ENCODE measurements at places on chromosomes 5 and 9.

GRCh38 chr9:33101104-33101951 is 24.9 kb upstream of the SMU1 start:
- no peak for DNase-seq

DNA sequence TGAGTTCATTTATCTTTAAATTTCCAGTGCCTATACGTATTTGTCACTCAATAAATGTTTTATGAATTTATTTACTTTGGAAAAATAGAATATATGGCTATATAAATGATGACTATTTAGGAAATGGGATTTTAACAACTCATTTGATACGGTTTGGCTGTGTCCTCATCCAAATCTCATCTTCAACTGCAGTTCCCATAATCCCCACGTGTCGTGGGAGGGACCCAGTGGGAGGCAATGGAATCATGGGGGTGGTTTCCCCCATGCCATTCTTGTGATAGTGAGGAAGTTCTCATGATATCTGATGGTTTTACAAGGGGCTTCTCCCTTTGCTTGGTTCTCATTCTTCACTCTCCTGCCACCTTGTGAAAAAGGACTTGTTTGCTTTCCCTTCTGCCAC is 187.6 kb upstream of the EFNA5 start:
- no peak for DNase-seq

- no peak for DNase-seq
These were observed 173.5 kb upstream of the FBXL7 start for GRCh38 chr5:15326471-15326870.

DNA sequence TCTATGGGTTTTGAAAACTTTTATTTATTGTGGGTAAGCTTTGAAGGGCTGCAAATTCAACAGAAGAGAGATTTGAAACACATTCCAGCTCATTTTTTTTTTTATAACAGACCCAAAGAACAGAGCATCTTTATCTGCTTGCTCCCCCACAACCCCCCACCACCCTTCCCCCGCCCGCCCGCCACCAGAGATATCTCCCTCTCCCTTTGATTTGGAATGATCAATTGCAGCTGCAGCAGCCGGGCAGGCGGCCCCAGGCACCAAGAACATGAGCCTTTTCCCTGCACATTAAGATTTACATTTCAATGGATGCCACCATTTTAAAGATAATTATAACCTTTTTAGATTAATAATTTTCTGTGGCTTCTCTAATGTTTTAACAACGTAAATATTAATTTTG is 510.9 kb downstream of the ZNF608 start:
- DNase-seq, result no peak

GRCh38 chr5:87156631-87157030 is 111.1 kb upstream of the RASA1 start:
- no peak for DNase-seq

- DNase-seq, result no peak
These were observed 583.0 kb upstream of the WWC1 start for GRCh38 chr5:167708449-167708848.

GRCh38 chr9:86298873-86299272 is 16.5 kb upstream of the ISCA1 start:
- no peak for DNase-seq

DNA sequence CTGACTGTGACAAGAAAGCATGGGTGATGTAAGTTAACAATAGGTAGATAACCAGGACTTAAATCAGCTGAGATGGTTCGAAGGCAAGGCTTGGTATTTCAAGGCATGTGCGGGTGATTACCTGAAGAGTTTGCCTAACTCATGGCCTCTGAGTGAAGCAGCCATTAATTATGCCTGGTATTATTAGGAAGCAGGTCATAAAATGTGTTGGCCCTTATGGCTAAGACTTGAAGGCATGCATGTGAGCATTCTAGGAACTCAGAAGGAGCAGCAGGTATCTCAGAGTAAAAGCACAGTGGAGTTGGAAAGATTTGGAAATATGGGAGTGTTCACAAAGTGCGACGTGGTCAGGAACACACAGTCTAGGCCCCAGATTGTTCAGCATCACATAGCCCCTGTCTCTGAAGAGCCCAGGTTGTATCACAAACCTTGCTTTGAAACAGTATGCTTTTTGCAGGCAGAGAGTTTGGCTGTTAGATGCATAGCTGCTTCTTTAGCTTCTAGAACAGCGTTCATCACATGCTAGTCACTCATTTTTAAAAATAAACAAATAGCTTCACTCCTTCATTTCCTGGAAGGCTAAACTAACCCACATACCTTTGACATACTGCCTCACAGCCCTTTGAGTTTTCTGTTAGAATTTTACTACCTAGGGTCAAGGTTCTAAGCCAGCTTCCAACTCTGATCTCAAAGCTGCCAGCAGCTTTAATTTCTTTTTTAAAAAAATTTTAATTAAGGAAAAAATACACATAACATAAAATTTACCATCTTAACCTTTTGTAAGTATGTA is 2.1 kb downstream of the HEXB start:
- no peak for DNase-seq

DNA sequence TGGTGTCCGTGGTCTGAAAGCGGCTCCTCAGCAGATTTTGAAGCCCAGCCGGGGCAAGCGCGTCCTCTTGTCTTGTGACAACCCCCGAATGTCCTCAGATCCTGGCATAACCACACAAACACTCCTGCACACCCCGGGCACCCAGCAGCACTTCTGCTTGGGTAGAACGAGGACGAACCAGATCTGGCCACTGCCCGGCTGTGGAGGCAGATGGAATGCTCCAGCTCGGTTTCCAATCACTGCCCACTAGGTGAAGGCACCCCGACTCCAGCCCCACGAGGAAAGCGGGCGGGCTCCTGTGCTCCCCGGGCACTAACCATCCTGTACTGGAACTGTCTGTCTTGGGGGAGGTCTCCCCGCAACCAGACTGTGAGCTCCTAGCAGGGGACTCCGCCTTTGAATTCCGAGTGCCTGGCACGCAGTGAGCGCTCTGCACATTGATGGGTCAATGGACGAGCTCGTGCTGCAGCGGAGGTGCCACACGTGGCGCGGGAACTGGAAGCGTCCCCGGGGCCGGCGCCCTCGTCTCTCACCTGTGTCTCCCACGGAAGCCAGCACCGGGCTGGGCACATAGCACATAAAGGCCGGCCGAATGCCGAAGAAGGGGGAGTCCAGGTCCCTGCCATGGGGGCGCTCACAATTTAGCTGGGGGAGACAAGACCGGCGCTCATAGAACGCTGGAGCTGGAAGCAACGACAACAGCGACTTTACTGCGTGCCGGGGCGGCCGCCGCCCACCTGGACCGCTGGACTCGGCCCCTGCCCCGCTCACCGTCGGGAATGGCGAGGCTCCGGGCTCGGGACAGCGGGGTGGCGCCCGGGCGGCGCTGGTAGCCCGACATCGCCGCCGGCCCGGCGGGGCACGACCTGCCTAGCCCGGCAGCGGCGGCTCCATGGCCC is 608 bp downstream of the ENTR1 start:
- DNase-seq, result no peak

- no peak for DNase-seq
These were observed 5.7 kb downstream of the SLC6A3 start for GRCh38 chr5:1439388-1440097.

- no peak for DNase-seq
These were observed 39.0 kb upstream of the TARS1 start for GRCh38 chr5:33401482-33402390.

GRCh38 chr9:82149501-82149946 is 161.0 kb downstream of the SPATA31D1 start:
- DNase-seq, result no peak

GRCh38 chr9:126454795-126455194 is 128.2 kb downstream of the MVB12B start:
- DNase-seq, result no peak

DNA sequence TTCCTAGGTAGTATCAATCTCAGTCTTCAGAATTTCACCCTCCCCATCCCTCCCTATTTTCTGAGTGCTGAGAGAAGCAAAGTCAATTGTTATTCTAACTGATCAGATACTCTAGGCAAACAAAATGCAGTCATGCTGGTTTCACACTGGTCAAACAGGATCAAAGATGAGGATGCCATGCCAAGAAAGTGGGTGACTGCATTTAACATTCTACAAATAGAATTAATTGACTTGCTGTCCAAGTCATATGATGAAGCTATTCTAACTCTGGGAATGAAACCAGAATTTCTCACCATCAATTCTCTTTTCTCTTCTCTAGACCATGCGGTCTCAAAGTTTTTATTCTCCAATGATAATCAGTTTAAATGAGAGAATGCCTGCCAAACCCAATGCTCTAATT is 112.5 kb downstream of the CTNND2 start:
- no peak for DNase-seq

DNA sequence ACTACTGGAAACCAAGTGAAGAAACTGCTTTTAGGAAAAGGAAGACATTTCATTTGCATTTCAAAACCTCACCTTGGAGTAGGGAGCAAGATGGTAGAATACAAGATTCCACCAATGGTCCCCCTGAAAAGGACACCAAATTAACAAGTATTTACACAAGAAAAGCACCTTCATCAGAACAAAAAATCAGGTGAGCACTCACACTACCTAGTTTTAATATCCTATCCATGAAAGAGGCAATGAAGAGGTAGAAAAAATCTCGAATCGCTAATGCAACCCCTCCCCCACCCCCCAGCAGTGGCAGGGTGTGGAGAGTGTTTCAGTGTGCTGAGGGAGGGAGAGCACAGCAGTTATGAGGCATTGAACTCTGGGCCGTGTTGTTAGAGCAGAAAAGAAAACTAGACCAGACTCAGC is 1397.0 kb upstream of the C9orf72 start:
- no peak for DNase-seq

DNA sequence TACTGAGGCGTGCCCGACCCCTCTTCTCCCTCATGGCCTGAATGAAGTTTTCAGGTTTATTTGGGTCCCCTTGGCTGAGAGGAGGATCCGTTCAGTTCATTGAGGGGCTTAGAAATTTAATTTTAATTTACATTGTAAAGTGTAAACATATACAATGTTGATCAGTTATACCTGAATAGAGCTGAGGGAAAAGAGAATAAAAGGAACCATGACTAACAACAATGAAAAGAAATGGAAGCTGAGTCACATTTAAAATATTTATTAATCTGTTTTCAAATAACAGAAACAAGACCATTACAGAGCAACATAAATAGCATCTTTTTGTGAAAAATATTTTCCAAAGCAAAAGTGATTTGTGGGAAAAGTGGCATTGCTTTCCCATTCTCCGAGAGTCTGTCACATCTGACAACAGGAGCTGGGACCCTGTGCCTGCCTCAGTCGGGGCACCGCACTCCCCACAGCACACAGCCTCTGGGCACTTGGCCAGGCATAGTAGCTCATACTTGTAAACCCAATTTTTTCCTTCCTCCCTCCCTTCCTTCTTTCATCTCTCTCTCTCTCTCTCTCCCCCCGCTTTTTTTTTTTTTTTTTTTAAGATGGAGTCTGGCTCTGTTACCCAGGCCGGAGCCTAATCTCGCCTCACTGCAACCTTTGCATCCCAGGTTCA is 28.7 kb downstream of the PROP1 start:
- no peak for DNase-seq

DNA sequence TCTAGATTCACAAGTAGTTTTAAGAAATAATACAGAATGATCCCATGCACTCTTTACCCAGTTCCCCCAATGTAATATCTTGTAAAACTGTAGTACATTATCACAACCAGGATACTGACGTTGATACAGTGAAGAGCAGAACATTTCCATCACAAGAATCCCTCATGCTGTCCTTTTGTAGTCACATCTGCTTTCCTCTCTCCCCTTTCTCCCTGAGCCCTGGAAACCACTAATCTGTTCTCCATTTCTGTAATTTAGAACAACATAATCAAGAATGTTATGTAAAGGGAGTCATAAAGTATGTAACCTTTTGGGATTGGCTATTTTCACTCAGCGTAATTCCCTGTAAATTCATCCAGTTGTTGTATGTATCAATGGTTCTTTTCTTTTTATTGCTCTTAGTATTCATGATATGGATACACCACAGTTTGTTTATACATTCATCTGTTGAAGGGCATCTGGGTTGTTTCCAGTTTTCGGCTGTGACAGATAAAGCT is 61.1 kb downstream of the ERCC6L2 start:
- no peak for DNase-seq

DNA sequence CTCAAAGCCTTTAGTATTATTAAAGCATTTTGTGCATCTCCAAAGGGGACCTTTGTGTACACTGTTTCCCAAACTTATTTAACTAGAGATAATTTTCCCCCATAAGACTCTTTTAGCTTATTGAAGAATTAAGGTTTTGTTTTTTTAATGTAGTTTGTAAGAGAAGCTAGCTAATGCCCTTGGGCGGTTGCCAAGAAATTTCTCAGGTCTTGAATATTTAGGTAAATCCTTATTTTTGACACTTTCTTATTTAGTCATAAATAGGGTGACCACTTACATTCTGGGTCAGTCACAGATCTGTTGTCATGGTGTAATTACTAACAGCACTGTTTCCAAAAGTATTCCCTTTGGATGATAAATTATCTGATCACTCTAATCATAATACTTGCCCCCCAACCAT is 27.2 kb downstream of the TNFAIP8 start:
- DNase-seq, result no peak

DNA sequence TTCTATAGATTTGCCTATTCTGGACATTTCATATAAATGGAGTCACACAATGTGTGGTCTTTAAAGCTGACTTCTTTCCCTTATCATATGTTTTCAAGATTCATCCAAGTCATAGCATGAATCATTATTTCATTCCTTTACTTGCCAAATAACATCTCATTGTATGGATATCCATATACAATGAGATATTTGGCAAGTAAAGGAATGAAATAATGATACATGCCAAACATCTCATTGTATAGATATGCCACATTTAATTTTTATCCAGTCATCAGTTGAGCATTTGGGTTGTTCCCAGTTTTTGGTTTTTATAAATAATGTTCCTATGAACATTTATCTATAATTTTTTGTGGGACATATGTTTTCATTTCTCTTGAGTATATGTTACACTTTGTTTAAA is 20.5 kb upstream of the OR2K2 start:
- DNase-seq, result no peak

- no peak for DNase-seq
These were observed 675.0 kb upstream of the NUDT12 start for GRCh38 chr5:104237586-104237985.

DNA sequence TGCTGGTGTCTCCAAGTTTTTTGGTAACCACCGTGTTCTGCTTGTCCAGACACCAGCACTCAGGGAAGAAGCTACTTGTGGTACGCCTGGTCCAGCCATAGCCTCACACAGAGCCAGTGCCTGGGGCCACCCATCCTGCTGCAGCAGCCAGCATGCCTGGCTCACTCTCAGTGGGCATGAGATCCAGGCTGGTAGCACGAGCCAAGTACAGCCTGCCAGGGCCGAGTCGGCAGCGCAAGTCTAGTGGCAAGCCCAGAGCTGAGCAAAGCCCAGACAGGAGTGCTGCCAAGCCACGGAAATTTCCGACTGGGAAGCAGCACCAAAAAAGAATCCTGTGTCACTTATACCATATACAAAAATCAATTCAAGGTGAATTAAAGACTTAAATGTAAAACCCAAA is 36.3 kb upstream of the FBXL17 start:
- no peak for DNase-seq

Data from smooth muscle cell of the brain vasculature (primary cell).